Stimulated activated CD8-positive, alpha-beta memory T cell treated with anti-CD3 and anti-CD28 coated beads, Interleukin-15, amount 100 ng/mL, for 24 hours (primary cell): ENCODE measurements at places on chromosomes 4 and X.

- no peak for DNase-seq
These were observed 284.9 kb downstream of the TEX13A start for GRCh38 chrX:104935581-104935980.

GRCh38 chr4:59127743-59128142 lies 2017.6 kb upstream of the IGFBP7 start:
- no peak for DNase-seq

GRCh38 chrX:45747905-45748304 lies 547.2 kb upstream of the DIPK2B start:
- DNase-seq: no peak

- no peak for DNase-seq
These were observed 423 bp downstream of the CRMP1 start for GRCh38 chr4:5892323-5893003.

DNA sequence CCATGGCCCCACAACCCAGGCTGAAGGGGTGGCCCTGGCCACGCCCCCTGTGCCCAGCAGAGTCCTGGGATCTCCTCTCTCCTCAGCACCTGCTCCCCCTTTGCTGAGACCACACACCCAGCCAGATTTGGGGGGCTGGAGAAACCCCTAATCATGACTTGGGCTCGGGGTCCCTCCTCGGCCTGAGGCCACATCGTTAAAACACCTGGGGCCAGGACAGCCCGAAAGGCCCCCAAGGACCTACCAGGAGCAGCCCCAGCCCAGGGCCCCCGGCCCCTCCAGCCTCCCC lies 116.7 kb downstream of the FAM53A start:
- no peak for DNase-seq

DNA sequence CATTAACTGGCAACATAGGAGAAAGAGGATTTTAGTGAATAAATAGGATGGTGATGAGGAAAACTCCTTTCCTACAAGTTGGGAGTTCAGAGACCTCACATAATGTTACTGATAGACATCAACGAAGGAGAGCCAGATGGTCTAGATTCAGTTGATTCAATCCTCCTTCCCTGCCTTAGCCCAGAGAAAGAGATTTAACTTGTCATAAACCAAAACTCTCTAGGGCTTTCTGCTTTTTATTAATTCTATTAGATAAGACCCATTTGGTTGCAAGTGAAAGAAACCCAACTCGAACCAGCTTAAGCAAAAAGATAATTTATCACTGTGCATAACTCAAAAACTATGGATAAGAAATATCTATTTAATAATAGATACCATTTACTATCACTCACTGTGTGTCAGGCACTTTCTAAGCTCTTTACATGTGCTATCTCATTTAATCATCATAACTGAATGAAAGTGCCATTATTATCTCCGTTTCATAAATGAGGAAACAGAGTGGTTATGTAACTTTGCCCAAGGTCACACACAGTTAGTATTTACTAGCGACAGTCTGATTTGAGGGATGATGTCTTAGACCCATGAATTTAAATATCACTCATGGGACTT lies 4.3 kb upstream of the UNC5C start:
- DNase-seq: no peak

- no peak for DNase-seq
These were observed 59.0 kb downstream of the SEL1L3 start for GRCh38 chr4:25803720-25804225.

- no peak for DNase-seq
These were observed 86.3 kb upstream of the ADRA2C start for GRCh38 chr4:3679851-3680311.

- DNase-seq: no peak
These were observed 3.0 kb downstream of the LINC00632 start for GRCh38 chrX:140712413-140713173.

DNA sequence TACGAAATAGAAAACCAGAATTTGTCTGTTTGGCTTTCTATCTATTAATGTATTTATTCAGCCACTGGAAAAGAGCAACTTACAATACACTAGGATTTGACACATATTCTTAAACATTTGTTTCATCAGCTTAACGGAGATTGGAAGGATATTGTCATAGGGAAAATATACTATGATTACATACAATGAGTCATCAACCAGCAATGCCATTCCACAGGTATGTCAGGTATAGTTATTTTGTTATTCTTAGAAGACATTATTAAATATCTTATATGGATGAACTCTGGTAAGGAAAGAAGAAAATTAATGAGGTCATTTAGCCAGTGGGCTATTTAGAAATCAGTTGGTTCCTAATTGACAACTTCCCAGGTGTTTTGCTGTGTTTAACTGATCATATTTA lies 926.6 kb downstream of the STIM2 start:
- no peak for DNase-seq

DNA sequence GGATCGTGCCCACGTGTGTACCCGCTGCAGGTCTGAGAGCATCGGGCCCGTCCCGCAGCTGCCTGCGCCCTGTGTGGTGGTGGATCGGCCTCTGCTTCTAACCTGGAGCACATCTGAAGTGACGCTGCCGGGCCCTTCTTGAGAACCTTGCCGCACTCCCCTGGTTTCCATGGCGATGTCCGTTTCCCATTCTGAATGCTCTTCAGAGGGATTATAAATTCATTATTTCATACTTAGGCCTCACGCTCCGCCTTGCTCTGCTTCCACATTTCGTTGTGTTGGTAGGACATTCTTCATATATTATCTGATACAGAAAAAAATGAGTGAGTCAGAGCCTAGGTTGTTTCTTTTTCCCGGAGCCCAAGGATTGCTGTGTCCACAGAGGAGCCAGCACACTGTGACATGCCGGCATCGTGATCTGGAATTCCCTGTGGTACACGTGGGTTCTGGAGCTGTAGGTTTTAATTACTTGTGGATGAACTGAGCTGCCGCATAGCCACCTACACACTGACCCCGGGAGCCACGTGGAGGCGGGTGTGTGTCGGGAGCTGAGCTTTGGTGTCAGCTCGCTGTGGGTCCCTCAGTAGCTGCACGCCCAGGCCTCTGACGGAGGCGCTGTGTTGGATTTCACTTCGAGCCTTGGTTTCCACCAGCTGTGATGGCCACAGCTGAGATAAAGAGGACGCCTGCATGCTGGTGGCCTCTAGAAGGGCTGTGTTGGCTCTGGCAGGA lies 63.4 kb downstream of the PSAPL1 start:
- no peak for DNase-seq

DNA sequence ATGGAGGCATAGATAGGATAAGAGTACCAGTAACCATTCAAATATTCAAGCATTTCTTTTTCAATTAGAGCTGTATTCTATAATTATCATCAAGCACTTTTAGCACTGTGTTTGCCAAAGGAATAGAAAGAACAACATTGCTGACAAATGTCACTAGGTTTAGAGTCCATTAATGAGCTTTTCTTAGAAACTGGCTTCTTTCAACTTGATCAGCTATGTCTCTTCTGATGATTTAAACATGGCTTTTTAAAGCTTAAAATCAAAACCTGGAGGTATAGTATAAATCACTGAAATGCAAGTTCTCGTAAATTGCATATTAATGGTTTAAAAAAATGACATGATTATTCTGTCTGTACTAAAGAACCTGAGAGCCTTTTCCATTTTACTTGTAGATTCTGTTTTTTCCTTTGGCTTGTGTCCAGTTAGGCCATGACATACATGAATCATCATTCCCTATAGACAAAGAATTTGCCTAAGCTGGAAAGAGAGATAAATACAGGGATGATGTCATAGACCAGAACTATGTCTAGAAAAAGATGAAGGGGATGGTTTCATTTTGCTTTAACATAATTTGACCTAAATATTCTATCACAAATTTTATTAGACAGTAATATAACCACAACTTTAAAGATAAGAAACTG lies 340.1 kb upstream of the CTSO start:
- DNase-seq: no peak

DNA sequence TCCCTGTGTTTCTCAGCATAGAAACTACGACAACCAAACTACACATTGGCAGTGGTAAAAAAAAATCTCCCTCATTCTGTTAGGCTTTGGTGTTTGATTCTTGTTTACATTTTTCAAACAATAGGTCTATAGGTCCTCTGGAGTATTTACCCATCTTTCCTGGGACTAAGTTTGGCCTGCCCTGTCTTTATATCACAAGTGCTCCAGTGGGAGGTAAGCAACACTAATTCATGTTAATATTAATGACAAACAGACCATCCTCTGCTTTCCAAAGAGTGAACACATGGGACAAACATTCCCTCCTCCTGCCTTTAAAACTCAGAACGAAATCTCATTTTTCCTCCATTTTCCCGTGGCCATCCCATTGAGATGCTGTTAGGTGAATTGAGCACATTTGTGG lies 514.1 kb upstream of the INTU start:
- DNase-seq: no peak

DNA sequence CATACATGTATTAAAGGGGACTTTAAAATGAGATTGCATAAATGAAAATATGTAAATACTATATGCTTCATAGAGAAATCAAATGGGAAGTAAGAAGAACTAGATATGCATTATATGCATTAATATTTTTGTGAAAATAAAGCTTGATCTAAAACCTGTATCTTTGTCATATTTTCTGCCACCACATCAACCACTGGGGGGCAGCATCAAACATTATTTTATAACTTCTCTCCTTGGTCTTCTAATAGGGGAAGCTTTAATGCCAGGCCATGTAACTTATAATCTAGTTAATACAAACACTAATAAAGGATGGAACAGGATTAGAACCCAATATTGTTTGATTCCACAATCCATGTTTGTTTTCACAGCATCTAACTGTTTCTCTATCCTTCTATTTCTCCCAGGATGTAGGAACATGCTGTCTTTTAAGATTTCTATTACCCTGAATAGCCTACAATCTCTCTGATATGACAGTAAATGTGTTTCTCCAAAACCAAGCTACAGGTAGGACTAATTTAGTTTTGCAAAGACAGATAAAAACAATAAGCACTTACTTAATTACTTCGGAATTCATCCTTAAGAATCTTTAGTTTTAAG lies 10.0 kb downstream of the QRFPR start:
- no peak for DNase-seq

DNA sequence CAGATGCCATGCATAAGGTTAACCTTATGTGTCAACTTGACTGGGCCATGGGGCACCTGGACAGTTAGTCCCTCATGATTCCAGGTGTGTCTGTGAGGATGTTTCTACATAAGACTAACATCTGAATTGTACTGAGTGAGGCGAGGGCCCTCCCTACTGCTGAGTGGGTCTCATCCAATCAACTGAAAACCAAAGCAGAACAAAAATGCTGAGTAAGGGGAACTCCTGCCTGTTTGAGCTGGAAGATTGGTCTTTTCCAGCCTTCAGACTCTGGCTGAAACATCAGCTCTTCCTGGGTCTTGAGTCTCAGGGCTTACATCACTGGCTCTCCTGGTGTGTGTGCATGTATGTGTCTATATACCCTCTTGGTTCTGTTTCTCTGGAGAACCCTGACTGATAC lies 13.8 kb downstream of the NELFA start:
- DNase-seq: no peak

GRCh38 chr4:168150420-168151050 lies 58.2 kb downstream of the ANXA10 start:
- no peak for DNase-seq

DNA sequence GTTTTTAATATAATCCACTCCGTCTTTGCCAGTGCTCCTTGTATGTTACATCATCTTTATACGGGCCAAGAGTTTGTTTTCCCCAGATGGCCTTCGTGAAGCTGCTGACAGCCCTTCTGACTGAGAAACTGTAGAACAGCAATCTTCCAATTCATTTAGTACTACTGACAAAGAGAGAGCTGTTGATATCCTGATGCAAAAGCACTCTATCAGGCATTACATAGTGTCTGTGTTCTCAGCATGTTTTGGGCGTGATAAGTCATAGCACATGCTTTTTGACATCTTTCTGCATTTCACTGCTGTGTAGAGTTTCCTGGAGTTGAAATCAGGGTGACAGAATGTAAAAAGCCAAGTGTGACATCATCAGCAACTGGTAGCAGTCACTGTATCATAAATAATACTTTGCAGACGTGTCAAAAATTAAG lies 746.3 kb upstream of the FAM241A start:
- no peak for DNase-seq

DNA sequence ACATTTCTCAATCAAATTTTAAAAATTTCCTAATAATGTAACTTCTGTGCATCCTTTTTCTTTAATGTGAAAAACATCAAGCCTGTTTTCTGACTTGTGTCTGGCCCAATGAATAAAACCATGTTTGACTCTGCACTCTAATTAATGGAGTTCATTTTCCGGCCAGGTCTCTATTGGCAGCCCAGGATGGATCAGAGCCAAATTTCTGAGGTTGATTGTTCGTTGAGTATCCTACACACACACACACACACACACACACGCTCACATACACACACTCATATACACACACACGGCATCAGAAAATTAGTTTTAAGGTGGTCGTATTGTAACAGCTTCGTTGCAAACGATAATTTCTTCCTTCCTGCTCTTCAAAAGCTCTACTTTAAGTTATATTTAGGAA lies 28.9 kb upstream of the TLL1 start:
- DNase-seq: no peak

- no peak for DNase-seq
These were observed 184.1 kb downstream of the CEP135 start for GRCh38 chr4:56132835-56133234.

DNA sequence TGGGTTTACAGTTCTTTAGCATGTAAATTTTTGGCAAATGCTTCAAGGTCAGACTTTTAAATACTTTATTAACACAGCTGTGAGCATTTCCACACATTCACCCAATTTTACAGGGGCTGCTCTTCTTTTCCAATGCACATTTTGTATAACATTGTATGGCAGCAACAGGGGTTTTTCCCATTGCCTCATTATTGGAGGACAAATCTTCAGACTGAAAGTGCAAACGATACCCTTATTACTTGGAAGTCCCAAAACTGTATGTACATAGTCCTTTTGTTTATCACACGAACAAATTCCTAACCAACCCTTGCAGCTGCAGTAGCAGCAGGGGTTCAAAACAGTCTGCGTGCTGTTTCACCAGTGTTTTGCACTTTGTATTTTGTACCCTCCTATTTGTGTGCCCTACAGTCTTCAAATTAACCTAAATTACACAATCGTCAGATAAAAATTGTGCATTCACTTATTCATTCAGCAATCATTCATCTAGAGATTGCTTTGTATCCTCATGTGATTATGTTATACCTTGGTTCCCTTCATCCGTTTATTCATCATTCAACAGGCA lies 330.7 kb upstream of the RASGEF1B start:
- no peak for DNase-seq

- no peak for DNase-seq
These were observed 74.0 kb upstream of the TBL1X start for GRCh38 chrX:9390693-9391368.

DNA sequence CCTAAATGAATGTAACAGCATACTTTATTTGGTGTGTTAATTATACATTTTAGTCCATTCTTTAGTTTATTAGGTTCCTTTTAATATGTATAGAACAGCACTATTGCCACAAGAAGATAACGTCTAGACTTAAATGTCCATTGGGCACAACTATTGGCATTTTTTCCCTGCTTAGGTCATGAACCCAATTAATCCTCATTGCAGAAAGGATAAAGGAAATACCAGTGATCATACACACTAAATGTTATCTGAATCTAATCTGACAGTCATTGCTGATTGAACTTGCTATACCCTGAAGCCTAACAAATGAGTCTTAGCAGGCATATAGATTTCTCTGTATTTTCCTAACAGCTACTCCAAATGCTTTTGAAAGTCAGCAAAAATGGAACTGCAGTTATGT lies 2250.0 kb upstream of the AGA start:
- DNase-seq: no peak
